Activated T-helper 17 cell treated with anti-CD3 and anti-CD28 coated beads, Interleukin-2, amount 50 U/mL, for 72 hours (primary cell): ENCODE measurements at places on chromosomes 12 and 14. TPM values are rescaled to one million over a fixed set of nuclear protein-coding genes. Genes with fewer than 3 reads are reported as not detected.

C14orf93 gene
- total RNA-seq: 9.6 TPM

LTB4R gene
- total RNA-seq: 21.4 TPM

IKZF4 gene
- 20.3 TPM for total RNA-seq

LRCOL1 gene
- not detected for total RNA-seq

GALNT16 gene
- total RNA-seq: 0.06 TPM

DEGS2 gene
- total RNA-seq: 0.30 TPM

NR1H4 gene
- not detected for total RNA-seq

CFAP54 gene
- total RNA-seq: 0.87 TPM

DUSP6 gene
- total RNA-seq: 94.1 TPM

IGF1 gene
- not detected for total RNA-seq

CCDC198 gene
- not detected for total RNA-seq

PYGL gene
- total RNA-seq: 3.9 TPM

TM7SF3 gene
- 30.7 TPM for total RNA-seq

POTEM gene
- total RNA-seq: not detected

VPS29 gene
- 103 TPM for total RNA-seq

MYF5 gene
- total RNA-seq: not detected

GRCh38 chr12:47156167-47156736 is 76.5 kb upstream of the AMIGO2 start:
- peak; percentile 25 for ATAC-seq

DNA sequence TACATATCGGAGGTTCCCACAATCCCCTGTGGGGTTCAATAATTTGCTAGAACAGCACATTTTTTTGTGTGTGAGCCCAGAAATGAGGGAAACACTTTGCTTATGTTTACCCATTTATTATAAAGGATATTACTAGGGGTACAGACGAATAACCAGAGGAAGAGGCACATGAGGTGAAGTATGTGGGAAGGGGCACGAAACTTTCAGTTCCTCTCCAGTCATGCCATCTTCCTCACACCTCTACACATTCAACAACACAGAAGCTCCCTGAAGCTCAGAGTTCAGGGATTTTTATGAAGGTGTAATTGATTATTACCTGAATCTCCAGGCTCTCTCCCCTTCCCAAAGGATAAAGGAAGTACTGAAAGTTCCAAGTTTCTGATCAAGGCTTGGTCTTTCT is 30.2 kb upstream of the DYRK2 start:
- no peak for ATAC-seq

GRCh38 chr14:68112442-68112841 is 292.9 kb downstream of the RAD51B start:
- ATAC-seq: no peak

DNA sequence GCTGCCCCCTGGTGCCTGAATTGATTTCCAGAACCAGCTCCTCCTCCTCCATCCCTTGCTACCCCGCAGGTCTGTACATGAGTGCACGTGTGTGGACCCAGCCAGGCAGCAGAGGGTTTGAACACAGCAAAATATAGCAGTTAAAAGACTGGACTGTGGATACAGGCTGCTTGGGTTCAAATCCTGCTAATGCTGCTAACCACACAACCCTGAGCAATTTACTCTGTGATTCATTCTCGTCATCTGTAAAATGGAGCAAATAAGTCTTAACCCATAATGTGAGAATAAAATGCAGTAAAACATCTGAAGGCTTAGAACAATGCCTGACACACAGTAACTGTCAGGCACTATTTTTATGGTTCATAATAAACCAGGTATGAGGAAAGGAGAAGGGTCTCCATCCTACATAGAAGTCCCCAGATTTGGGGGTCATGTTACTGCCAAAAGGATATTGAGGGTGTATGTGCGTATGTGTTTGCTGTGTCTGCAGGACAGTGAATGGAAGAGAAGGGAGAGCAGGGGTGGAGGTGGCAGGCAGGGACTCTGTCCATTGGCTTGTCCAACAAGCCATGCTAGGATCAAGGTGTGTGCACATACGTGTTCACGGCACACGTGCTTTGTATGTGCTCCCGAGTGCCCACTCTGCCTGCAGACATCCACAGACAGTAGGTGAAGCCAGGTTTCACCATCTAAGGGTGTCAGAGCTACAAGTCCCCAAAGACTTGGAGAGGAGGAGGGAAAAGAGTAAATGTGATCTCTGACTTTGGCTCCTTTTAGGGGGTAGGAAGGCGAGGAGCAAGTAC is 1.5 kb upstream of the STAT6 start:
- ATAC-seq: peak; percentile 72

DNA sequence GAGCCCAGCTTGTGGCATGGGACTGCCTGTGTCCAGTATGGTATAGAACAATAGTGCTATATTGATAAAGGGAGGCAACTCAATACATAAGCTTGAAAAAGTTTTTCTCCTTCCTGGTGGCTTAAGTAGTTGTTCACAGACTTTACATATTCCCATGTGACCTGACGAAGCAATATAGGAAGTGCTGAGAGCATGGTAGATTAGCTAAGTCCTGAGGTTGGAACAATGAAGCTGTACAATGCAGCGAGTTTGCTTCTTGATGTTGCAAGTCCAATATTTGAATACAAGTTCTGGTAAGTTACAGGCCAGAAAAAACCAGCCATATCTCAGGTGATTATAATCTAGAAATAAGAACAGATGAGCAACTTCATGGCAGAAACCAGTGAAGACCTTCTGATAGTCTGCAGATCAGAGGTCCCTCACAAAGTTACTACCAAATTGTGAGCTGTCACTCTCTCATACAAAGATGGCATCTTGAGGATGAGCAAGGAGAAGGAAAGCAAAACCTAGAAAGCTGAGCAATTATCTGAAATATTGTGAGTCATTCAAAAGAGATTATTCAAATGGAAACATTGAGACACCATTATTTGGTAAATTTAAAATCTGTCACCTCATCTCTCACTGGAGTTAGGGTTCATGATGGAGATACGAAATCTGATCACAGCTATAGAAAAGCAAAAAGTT is 72.9 kb upstream of the BTG1 start:
- ATAC-seq: peak; percentile 98

DNA sequence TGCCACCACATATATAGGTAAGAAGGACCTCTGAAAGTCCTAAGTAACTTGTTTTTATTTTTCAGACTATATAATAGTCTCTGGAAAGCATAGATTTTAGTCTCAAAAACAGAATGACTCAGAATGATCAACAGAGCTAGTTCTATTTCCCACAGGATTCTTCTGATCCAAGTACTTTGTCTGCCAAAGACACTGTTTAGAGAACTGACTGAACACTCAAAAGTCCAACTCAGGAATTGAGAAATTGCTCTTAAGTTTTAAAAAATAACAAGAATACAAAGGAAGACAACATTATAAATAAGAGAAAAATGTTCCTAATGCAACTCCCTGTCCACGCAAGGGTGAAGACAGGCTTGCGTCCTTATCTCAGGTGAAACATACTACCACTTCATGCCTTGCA is 29.0 kb downstream of the LGMN start:
- ATAC-seq: no peak

DNA sequence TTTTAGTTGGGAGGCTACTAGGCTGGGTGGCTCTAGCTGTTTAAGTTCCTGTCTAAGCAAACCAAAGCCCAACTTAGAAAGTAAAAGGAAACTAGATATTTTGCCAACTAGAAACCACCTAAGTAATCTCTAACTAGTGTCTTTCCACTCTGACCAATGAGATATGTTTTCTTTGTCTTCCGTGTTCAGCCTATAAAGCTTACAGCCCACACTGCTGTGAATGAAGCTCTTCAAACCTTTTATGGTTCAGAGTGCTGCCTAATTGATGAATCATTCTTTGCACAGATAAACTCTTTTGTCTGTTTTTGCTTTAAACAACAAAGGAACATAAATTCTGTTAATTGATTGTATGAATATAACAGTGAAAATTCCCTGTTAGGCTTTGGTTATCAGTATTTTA is 66.1 kb downstream of the FUT8 start:
- ATAC-seq: peak; percentile 69

GRCh38 chr14:94467728-94468520 is 8.1 kb downstream of the SERPINA9 start:
- no peak for ATAC-seq

DNA sequence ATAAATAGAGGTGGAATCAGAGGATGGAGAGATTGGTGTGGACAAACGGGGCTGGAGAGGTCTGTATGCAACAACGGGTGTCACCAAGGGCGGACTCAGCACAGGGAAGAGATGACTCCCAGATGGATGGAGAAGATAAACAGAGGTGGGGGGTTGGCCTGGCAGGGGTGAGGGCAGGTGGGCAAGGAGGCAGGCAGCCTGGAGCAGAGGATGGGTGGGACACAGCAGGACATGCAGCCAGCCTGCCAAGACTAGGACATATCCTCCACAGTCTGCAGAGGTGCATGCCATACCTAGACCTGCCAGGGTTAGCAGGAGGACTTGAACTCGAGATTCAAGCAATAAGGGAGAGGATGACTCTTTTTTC is 56.2 kb downstream of the TTC7B start:
- ATAC-seq: no peak

GRCh38 chr12:105428793-105429395 is 98.4 kb downstream of the C12orf75 start:
- no peak for ATAC-seq

DNA sequence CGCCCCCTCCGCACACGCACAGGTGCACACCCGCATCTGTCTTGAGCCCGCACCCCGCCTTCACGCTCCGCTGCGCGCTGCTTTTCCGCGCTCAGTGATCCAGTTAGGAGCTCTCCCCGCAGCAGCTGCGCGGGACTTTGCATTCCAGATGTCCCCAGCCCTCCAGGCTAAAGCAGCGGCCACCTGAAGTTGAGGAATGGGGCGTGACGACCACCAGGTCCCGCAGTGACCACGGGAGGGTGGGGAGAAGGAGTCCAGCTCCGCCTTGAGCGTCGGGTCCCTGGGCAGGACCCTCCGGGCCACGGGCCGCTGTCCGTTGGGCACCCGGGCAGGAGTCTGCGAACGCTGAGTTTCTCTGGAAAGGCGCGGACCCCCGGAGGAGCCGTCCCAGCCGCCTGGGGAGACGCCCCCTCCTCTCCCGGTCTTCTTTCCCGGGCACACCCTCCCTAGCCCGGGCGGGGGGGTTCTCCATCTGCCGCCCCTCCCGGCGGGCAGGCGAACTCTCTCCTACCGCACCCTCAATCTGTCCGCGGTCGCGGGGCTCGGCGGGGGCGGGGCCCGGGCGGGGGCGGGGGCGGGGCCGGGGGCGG is 334 bp upstream of the TMEM132C start:
- ATAC-seq: no peak

- no peak for ATAC-seq
Measured at GRCh38 chr14:104685216-104685997, 4.0 kb upstream of the INF2 start.

DNA sequence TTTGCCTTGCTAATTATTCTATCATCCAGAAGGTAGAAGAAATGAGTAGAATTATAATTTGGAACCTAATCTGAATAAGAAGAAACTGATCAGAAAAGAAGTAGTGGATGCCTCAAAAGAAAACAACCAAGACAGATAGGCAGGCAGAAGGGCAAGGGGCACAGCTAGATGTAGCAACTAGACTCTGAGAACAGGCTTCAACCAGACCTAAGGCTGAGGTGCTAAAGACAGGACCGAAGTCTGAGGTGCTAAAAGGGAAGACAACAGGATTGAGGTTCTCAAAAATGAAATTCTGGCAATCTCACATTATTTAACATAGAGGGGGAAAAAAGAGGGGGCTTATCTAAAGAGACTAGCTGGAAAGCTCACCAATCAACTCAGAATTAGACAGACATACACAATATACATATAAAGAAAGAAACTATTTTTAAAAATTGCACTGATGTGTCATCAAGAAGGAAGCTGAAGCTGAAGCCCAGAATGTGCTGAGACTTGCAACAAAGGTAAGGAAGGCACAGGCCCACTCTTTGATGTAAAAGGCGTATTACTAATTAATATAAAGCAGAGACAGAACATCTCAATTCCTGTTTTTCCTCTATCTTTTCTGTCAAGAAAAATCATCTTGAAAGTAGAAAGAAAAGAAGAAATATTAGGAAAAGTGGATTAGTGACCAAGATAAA is 43.8 kb upstream of the CSRNP2 start:
- no peak for ATAC-seq

DNA sequence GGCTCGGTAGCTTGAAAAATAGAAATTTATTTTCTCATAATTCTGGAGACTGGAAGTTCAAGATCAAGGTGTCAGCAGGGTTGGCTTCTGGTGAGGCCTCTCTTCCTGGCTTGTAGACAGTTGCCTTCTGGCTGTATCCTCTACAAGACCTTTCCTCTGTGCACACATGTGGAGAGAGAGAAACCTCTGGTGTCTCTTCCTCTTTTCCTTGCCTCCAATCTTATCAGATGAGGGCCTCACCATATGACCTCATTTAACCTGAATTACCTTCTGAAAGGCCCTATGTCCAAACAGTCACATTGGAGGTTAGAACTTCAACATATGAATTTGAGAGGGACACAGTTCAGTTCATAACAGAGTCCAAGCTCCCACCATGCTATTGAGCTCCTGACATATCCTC is 166.4 kb downstream of the TTC8 start:
- no peak for ATAC-seq

- no peak for ATAC-seq
Measured at GRCh38 chr14:54787261-54787660, 115.4 kb downstream of the GCH1 start.

- no peak for ATAC-seq
Measured at GRCh38 chr12:16467272-16467671, 119.8 kb downstream of the MGST1 start.

- no peak for ATAC-seq
Measured at GRCh38 chr14:20631023-20631879, 10.2 kb downstream of the OR6S1 start.

GRCh38 chr12:98909746-98910145 is 264.7 kb downstream of the APAF1 start:
- ATAC-seq: no peak

GRCh38 chr12:42846782-42847181 is 257.2 kb upstream of the PRICKLE1 start:
- no peak for ATAC-seq

- ATAC-seq: no peak
Measured at GRCh38 chr12:23096321-23096720, 471.4 kb downstream of the ETNK1 start.

- no peak for ATAC-seq
Measured at GRCh38 chr12:23025372-23026016, 400.5 kb downstream of the ETNK1 start.
